ENCODE measurements at places on chromosomes 4 and X.

DNA sequence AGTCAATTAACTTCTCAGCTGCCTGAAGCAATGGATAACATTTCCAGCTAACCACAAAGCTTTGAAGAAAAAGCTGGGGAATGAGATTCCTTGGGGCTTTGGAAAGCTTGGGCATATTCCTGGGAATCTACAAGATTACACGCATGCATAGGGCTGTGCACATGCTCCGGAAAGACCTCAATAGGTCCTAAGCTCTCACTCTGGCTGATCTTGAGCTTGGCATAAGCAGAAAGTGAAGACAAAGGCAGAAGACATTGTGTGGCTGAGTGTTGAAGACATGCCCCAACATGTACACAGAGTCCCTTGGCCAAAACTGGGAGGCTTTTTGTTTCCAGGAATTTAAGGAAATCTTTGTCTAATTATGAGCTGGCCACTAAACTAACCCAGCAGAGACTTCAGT is 31.2 kb downstream of the ATG4A start:
- DNase-seq = no peak

DNA sequence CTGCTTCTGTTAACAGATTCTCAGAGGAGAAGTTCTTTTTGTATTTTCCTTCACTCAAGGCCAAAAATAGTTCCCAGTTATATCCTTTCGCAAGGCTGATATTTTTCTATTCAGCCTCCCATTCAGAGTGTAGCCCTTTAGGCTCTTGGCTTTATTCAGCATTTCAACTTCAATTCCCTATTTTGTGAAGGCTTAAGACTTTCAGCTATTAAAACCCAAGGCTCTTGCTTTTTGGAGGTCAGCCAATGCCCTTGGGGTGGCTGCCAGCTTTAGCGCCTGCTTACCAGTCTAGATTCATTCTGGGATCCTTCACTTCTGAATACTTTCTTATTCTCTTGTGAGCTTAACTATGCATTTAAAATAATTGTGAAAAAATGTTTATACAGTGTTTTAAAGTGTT is 57.3 kb upstream of the ADGRA3 start:
- DNase-seq = no peak

- no peak for DNase-seq
Observed at GRCh38 chr4:154205471-154205870, 286.1 kb downstream of the DCHS2 start.

GRCh38 chr4:109155682-109156283 is 146.7 kb downstream of the COL25A1 start:
- DNase-seq = no peak

DNA sequence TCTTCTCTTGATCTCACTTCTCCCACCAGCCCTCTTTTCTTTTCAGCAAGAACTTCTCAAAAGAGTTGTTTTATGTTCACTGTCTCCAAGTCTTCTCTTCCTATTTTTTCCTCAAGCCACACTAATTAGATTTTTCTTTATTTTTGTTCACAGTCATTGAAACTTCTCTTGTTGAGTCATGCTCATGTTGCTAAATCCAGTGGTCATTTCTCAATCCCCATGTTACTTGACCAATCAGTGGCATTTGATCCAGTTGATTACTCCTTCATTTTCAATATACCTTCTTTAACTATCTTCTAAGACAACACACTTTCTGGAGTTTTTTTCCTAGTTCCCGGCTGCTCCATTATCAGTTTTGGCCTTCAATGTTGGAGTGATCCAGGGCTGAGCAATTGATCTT is 103.1 kb upstream of the LSM6 start:
- no peak for DNase-seq

GRCh38 chr4:128384765-128385598 is 97.4 kb upstream of the PGRMC2 start:
- DNase-seq = no peak

GRCh38 chrX:72045141-72045540 is 86.6 kb downstream of the RTL5 start:
- DNase-seq = no peak

DNA sequence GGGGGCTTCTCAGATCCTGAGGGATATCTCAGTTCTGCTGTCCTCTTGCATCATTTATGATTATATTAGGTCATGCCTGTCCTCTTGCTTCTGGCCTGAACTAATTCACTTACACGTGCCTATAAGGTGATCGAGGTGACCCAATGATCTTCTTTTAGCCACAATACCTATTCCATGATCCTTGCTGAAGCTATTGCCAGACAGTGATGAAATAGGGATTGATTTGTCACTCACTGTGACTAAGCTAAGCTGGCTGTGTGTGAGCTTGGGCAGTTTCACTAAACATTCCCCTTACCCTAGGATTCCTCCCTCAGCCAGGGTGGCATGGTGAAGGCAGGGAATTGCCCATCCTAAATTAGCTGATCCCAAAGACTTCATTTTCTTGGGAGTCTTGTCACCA is 19.0 kb downstream of the HADH start:
- no peak for DNase-seq

- DNase-seq = no peak
Observed at GRCh38 chr4:113872426-113873260, 106.8 kb downstream of the ARSJ start.

DNA sequence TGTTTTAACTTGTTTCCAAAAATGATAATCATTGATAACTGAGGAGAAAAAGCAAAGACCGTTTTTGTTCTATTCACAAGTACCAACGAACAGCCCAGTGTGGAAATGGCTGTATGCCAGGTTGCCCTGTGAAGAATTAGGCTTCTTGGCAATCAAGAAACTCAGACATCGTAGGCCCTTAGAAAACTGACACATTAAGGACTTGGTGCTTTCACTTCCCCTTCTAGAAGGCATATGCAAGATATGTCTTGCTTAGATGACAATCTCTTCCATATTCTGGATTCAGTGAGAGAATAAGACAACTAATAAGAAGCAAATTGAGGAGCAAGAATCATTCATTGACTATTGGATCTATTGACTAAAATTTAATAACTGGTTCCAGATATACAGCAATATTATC is 56.6 kb downstream of the ANAPC10 start:
- DNase-seq = no peak

GRCh38 chr4:68288393-68288740 is 42.9 kb upstream of the TMPRSS11B start:
- DNase-seq = no peak

DNA sequence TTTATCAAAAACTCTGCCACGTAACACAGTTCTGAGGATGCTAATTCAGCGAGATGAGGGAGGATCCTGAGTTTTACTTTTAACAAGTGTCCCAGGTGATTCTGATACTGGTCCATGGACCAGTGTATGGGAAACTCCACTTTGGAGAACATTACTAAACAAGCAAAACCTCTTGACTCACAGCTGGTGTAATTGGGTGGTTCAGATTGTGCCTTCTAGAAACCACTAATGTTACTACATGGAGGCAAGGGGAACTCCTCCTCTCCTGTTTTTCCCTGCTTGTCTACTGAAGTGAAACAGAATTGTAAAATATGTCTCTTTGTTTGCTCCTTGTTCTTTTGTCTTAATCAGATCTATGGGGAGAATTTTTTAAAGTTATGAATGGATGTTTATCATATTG is 62.6 kb downstream of the FRAS1 start:
- no peak for DNase-seq

DNA sequence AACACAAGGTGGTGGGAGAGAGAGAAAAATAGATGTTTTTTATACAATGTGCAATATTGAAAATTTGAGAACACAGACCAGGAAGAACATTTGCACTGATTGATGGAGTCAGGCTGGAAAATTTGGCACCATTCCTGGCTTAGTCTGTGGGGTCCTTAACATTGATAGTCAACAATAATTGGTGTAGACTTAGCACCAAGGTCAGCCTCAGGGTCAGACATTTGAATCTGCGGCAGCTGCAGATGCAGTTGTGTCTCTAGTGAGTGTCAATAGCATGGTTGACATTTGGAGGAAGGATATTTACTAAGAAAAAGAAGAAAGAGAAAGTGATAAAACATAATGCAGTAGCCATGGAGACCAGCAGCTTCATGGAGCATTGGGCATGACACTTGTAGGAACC is 31.5 kb upstream of the GLRA3 start:
- DNase-seq = no peak

DNA sequence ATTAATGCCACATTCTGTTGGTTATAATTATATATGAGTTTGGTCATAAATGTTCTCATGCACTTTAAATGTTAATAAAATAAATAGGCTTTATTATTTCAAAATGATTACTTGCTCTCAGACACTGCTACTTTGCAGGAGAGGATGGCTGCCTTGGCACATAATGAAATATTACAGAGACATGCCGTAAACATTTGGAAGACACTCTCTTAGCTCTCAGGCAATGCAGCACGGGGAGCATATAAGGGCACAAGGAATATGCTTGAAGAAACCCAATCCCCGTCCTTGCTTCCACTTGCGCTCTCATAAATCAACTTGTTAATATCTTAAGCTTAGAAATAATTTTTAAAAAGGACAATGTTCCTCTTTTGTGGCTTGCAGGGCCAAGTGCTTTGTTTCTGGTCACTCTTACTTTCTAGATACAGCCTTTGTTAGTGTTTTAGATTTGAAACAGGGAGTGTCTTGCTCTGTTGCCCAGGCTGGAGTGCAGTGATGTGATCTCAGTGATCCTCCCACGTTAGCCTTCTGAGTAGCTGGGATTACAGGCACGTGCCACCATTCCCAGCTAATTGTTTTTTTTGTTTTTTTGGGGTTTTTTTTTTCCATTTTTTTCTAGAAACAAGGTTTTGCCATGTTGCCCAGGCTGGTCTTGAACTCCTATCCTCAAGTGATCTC is 445.0 kb downstream of the SPRY1 start:
- no peak for DNase-seq

- no peak for DNase-seq
Observed at GRCh38 chr4:111510535-111510934, 634.7 kb upstream of the FAM241A start.

DNA sequence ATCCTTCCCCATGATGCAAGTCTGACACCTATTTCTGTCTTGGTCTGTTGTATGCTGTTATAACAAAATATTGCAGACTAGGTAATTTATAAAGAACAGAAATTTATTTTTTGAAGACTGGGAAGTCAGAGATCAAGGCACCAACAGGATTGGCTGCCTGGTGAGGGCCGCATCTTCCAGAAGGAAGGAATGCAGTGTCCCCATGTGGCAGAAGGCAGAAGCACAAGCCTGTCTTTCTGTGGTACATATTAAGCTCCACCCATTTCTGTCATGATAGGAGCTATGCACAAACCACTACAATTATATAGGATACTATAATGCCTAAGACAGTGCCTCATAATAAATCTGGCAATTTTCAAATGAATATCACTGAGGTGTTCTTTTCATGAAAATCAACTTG is 502.3 kb upstream of the DIAPH2 start:
- no peak for DNase-seq

DNA sequence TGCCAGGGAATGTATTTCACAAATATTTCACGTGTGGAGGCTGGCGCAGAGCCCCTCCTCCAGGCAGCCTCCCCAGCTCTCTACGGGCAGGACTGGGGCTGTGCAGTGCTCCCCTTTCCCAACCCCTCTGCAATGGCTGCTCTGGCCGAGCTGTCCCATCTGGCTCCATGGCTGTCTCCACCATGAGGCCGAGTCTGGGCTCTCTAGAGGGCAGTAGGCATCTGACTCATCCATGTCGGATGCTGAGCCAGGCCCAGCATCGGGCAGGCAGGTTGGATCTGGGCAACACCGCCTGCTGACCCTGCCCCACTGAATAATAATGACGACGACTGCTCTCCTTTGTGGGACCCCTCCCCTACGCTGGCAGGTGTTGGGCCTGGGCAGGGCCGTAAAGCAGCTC is 11.0 kb upstream of the SH3TC1 start:
- DNase-seq = no peak

DNA sequence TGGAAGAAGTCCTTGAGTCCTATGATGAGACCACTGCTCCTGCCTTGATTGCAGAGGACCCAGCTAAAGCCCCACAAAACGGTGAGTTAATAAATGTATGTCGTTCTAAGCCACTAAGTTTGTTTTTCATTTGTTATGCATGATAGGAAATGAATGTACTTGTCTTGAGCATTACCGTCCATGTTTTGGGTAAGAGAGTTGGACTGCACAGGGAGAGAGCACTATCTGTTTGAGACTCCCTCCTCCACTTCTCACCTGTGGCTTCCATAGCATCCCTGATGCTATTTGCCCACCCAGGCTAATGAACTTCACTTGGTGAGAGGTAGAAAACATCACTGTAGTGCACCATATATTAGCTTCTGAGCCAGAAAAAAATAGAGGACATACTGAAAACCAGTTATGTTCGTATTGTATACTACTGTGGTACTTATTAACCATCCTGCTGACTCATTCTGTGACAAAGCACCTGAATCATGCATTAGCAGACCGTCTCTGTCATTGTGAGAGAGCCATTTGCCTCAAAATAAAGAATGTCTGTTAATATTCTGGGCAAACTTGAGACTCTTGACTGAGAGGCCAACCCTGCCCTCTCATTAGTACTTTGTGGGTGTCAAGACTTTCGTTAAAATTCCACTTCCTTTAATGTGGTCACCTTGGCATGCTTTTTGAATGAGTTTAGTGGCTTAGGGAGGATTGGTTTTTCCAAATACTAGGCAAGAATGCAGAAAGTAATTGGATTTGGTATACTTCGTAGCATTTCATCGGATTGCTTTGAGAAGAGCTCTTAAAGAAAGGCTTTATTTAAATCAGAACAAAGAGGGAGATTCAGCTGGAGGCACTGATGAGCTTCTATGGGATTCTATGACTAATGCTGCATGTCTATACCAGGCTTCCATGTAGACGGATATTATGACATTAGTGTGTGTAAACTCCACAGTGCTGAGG is 99.3 kb upstream of the GRPR start:
- no peak for DNase-seq

DNA sequence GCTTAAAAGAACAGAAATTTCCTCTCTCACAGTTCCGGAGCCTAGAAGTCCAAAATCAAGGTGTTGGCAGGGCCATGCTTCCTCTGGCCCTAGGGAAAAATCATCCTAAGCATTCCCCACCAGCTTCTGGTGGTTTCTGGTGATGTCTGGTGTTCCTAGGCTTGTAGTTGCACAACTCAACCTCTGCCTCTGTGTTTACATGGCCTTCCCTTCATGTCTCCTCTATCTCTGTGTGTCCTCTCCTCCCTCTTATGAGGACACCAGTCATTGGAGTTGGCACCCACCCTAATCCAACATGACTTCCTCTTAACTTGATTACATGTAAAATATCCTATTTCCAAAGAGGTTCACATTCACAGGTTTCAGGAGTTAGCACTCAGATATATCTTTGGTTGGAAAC is 15.4 kb downstream of the LRP2BP start:
- DNase-seq = no peak

GRCh38 chr4:52241916-52242315 is 190.8 kb downstream of the SPATA18 start:
- DNase-seq = no peak

- DNase-seq = no peak
Observed at GRCh38 chr4:164890691-164891090, 13.7 kb downstream of the APELA start.

- no peak for DNase-seq
Observed at GRCh38 chrX:39580043-39580442, 517.7 kb downstream of the BCOR start.

GRCh38 chrX:153414856-153415510 is 3.7 kb downstream of the ZFP92 start:
- no peak for DNase-seq

DNA sequence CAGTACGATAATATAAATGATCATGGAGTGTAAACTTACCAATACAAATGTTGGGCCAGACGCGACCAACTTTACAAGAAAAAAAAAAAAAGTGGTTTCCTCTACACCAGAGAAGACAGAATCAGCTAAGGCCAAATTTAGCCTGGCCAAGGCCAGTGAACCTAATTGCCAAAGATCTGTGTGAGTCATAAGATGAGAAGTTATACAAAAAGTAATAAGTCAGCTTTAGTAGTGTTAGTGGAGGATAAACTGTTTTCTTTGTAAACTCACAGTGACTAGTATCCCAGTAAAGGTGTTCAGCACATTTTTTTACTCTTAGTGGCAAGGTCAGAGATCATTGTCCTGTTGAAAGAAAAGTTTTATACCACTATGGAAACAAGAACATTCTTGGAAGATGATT is 531.4 kb upstream of the TECRL start:
- DNase-seq = no peak
